Osteocyte (in vitro differentiated cells): ENCODE measurements at places on chromosomes 16 and 17. TPM values are rescaled to one million over a fixed set of nuclear protein-coding genes. Genes with fewer than 3 reads are reported as not detected.

- H3K4me3 ChIP-seq: no peak overlapping the region
- no peaks in the 10 kb centered on the region for H3K4me1 ChIP-seq
- H3K27ac ChIP-seq: no peak overlapping the region
- no peak for DNase-seq
Measured at GRCh38 chr17:80380555-80381002, 34.4 kb upstream of the ENDOV start.

DNA sequence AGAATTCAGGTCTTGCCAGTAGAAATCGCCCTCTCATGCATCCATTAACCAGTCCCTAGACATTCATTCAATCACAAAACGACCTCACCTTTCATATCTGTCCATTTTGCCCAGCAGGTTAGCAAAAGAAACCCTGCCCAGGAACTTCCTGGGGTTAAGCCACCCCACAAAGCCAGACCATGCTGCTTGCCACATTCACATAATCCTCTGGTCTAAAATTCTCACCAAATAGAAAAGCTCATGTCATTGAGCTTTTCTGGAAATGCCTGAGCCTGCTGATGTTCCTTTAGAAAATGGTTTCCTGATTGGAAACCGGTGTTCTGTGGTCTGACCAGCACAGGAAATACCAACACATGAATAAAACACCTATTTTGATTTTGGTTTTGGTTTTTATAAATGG, 21.6 kb upstream of the DYNLRB2 start:
- no peak overlapping the region for H3K4me3 ChIP-seq
- no peak for DNase-seq
- H3K27ac ChIP-seq: no peak overlapping the region

The ZFP90 gene
- total RNA-seq: 34.8 and 36.3 TPM in 2 replicates

- no peaks in the 10 kb centered on the region for H3K4me1 ChIP-seq
- H3K27me3 ChIP-seq: no peaks in the 10 kb centered on the region
- DNase-seq: no peak
- no peaks in the 10 kb centered on the region for H3K36me3 ChIP-seq
- no peak overlapping the region for H3K4me3 ChIP-seq
- H3K27ac ChIP-seq: no peak overlapping the region
Measured at GRCh38 chr16:8293413-8293812, 296.9 kb downstream of the TMEM114 start.

- no peaks in the 10 kb centered on the region for H3K36me3 ChIP-seq
- no peaks in the 10 kb centered on the region for H3K4me1 ChIP-seq
- peak; percentile 46 for DNase-seq
Measured at GRCh38 chr16:31274831-31275816, 15.3 kb downstream of the ITGAM start.

The KRT39 gene
- total RNA-seq: not detected in 2 replicates

GRCh38 chr17:38442548-38442947, 14.3 kb downstream of the ARHGAP23 start:
- H3K36me3 ChIP-seq: no peaks in the 10 kb centered on the region
- H3K27ac ChIP-seq: peak overlapping the region; percentile 61
- H3K27me3 ChIP-seq: no peaks in the 10 kb centered on the region
- peaks cover 48% of the 10 kb centered on the region for H3K4me1 ChIP-seq
- DNase-seq: no peak

DNA sequence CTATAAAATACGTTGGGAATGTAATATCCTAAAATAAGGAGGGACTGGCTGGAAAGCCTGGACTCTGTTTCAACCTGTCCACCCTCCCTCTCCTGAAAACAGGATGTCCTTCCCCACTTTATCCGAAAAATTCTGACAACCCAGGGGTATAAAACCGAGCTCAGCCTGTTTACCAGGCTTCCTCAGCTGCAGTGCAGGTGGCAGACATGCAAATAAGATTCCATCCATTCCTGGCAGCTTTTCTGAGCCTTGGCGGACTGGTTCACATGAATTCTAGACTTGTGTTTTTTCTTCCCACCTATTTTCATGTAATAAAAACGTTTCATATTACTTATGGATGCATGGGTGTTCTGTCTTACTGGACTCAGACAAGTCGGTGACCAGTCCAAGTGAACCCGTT, 479.3 kb downstream of the KCNJ18 start:
- DNase-seq: no peak
- H3K4me3 ChIP-seq: no peak overlapping the region
- H3K36me3 ChIP-seq: no peaks in the 10 kb centered on the region

GRCh38 chr17:79558091-79558900, 52.6 kb downstream of the RBFOX3 start:
- H3K27me3 ChIP-seq: peaks cover 7% of the 10 kb centered on the region
- DNase-seq: no peak
- no peaks in the 10 kb centered on the region for H3K36me3 ChIP-seq
- H3K27ac ChIP-seq: no peak overlapping the region
- H3K4me1 ChIP-seq: no peaks in the 10 kb centered on the region
- H3K4me3 ChIP-seq: no peak overlapping the region

- H3K27me3 ChIP-seq: no peaks in the 10 kb centered on the region
- no peaks in the 10 kb centered on the region for H3K36me3 ChIP-seq
- H3K4me1 ChIP-seq: no peaks in the 10 kb centered on the region
Measured at GRCh38 chr16:8199390-8199789, 390.9 kb downstream of the TMEM114 start.

DNA sequence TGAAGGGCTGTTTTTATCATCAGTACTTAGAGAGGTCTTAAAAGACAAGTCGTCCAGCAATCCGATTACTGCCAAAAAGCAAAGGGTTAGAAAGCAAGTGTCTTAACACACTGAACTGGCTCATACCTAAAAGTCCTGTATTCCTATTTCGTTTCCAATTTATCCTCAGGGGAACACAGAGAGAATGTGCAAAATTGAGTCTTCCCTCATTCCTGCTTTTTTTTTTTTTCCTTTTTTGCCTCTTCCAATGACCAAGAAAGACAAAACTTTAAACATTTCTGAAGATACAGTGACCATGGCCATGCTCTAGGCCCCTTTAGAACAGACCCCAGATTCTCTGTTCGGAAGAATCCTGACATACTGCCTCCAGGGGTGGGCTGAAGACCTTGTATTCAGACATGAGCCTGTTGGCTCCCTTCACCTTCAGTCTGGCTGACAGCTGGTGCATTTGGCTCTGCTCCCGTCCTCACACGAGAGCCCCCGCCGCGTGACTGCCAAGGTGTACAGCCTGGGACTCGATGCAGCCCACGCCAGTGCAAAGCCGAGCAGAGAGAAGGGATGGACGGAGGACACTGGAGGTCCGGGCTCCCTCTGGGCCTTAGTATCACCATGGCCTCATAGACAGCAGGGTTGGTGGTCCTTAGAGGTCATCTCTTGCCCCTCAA, 47.0 kb downstream of the COTL1 start:
- no peak overlapping the region for H3K4me3 ChIP-seq
- peaks cover 20% of the 10 kb centered on the region for H3K36me3 ChIP-seq
- H3K27ac ChIP-seq: no peak overlapping the region
- H3K27me3 ChIP-seq: no peaks in the 10 kb centered on the region

The PNMT gene
- 1.9 and 2.4 TPM in 2 replicates for total RNA-seq

The PDILT gene
- not detected in 2 replicates for total RNA-seq
